ENCODE measurements at places on chromosomes 1 and 21.

GRCh38 chr1:53376041-53376461, 48.2 kb upstream of the LRP8 start:
- DNase-seq: no peak

GRCh38 chr1:38476850-38477178, 382.8 kb downstream of the RRAGC start:
- DNase-seq: no peak

DNA sequence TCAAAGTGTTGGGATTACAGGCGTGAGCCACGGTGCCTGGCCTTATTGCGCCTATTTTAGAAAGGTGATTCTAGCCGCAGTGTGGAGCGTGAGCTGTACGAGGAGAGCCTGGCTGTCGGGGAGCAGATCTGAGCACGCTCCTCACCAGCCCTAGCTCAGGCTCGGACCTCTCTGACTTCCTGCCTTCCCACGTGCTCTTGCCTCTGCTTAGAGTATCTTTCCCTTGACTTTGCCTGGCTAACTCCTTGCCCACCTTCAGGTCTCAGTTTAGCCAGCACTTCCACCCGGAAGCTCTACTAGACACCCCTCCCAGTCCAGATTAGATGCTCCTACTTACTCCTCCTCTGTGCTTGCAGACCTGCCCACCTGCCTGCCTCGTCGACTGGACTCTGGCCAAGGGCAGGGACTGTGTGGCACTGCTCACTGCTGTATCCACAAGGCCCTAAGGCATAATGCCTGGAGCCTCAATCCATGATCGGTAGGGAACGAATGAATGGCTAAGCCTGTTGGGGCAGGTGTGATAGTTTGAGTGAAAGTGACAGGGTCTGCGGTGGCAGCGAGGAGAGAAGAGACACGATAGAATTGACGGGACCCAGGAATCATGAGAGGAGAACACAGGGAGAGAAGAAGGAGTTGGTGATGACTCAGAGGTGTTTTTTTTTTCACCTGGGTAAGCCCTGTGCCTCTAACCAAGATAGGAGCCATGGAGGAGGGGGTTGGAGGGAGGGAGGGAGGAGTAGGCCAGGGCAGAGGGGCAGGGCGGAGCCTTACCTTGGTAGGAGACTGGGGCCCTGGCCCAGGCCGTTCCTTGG, 28.1 kb upstream of the WASF2 start:
- DNase-seq: no peak

- no peak for DNase-seq
Observed at GRCh38 chr1:180243517-180244221, 13.6 kb downstream of the LHX4 start.

DNA sequence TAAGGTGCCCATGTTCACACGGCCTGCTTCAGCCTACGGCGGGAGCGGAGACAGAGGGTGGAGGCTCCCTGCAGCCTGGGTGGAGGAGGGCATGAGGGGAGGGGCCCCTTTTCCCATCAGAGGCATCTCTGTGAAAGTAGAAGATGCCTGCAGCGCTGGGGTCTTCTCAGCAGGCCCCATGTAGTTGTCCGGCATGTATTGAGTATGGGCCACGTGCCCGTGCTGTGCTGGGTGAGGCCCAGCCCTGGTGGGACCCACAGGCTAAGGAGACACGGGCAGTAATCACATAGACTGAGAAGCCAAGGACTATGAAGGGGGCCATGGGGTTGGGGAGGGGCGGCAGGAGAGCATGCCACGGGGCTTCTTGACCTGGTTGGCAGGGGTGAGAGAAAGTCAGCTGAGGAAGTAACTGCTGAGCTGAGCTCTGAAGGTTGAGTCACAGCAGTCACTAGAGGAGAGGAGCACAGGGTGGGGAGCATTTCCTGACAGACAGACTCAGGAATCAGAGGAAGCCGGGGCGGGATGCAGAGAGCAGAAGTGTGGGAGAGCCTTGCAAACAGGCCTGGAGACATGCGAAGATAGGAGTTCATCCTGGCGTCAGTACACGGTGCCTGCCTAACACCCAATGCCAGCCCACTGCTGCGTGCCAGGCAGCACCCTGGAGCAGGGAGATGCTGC, 21.6 kb downstream of the PSEN2 start:
- DNase-seq: no peak

DNA sequence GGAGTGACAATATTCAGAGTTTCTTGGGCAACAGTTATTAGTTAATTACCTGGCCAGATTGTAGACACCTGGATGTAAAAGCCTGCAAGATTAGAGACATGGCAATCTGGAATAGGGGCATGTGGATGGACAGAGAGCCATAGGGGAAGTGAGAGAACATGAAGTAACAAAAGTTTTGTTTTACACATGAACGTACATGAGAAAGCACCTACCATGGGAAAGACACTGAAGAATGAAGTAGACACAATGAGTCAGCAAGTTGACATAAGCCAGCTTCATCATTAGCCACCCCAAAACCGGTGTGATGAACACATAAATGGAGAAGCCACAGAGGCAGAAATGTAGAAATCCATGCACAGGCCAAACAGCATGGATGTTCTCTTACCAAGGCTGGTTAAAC, 462.1 kb upstream of the C1orf87 start:
- DNase-seq: no peak

GRCh38 chr1:240310226-240310925, 218.7 kb downstream of the FMN2 start:
- DNase-seq: no peak

DNA sequence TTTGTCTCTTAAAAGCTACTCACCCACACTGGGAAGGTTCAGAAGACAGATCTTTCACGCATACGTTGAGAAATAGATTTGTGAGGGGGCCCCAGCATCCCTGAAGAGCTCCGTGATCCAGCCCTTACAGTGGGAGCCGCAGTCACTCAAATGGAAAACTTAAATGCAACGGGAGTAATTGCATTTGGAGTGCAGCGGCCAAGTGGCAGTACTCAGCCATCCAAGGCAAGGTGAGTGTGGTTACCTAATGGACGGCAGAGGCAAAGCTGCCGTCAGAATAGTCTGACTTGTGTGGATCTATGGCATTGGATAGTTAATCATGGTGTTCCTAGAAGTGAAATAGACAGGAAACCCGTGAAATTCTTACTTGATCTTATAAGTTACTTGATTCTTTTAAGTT, 5.1 kb downstream of the SPSB1 start:
- DNase-seq: no peak

- DNase-seq: no peak
Observed at GRCh38 chr1:110408488-110408887, 994 bp upstream of the LAMTOR5 start.

DNA sequence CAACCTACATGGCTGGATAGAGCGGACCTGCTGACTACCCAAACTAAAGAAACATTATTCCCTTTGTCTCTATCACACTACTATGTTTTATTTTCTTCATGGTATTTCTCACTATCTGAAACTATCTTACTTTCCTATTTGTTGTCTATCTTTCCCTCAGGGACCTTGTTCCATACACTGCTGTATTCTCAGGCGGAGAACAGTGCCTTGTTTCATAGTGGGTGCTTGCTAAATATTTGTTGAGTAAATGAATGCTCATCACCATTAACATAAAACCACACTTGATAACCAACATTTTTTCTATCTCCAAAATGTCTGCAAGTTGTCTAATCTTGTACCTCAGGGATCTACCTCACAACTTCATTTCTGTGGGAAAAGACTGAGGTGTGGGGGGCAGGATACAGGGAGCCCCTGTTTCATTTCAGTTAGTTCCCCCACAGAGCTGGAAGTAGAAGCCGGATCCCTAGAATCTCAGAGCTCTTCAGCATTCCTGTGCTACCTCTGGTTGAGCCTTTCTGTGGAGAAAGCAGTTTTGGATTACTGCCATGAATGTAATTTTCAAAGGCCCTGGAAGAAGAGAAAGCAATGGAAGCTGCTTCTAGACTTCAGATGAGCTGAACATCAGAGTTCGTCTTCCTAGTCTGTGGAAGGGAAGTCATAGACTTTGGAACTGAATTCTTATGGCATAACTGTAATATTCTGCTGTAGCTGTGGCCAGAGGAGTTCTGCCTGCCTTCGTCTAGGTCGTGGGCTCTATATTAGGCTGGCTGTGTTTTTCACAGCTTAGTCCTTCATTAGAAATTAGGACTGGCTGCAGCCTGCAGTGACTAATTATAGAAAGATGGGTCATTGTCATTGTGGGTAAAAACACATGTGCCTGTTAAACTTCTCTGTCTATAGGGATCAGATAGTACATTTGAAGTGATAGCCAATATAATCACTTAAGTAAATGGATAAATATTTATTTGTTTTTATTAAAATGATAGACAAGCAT, 293.2 kb upstream of the SGIP1 start:
- DNase-seq: no peak

DNA sequence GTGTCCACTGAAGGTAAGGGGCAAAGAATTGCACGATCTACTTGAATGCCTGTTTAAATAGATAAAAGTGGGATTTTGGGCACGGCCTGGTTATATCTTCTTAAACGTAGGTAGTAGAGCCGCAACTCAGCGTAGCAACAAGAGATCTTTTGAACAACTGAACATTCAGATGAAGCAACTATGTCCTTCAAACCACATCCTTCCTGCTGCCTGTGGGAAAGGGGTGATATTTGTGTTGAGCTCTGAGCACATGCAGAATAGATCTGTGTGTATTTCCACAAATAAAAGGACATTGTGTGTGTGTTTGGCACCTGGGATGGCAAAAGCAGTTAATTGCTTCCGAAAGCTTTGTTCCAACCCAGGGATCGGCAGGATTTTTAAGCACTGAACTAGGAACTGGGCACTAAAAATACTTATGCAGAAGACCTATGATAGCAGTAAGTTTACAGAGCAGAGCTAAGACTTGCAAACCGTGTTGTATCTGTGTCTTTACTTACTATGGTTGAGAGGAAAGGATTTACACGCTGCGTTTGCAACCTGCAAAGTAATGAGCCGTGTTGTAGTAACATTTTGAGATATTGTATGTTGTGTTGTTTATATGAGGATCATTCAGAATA, 333.4 kb downstream of the CHRM3 start:
- DNase-seq: no peak

DNA sequence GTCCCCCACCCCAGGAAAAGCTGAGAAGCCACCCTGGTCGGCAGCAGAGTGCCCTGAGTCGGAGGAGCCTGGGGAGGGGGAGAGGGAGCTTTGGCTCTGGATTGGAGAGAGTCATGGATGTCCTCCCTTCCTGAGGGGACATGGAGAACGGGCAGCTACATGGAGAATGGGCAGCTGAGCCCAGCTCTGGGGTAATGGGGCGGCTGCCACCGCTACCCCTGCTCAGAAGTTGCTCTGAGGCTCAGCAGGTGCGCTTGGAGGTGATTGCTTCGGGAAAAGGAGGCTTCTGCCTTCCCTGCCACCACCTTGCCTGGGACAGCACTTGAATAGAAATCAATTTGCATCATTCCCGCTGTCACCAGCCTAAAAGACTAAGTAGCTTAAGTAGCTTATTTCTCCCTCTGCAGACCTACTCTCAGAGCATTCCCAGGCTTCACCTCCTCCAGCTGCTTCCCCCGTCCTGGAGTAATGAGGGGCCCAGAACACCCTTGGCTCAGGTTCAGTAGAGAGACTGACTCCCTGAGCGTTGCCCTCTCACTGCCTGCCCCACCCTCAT, 8.3 kb downstream of the DISP3 start:
- no peak for DNase-seq

DNA sequence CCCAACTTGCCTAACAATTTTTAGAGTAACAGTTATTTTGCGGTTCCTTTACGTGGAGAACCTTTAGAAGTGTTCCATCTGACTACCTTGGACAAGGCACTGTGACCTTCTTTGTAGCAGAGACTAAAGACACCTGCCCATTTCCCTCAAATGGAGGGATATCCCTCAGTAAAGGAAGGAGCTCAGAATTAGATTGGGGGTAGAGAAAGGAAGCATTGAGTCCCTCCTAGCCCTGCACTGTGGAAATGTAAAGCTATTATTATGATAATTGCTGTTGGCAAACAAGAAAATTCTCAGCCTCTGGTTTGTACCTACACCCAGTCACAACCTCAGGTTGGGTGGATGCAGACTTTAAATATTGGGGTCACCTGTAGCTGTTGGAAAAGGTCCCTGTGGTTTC, 72.6 kb upstream of the MACF1 start:
- no peak for DNase-seq

GRCh38 chr1:165871311-165872067, 44.1 kb downstream of the UCK2 start:
- DNase-seq: no peak

GRCh38 chr1:34127006-34128000, 37.7 kb downstream of the CSMD2 start:
- no peak for DNase-seq

- DNase-seq: no peak
Observed at GRCh38 chr1:8384088-8384487, 66.2 kb downstream of the SLC45A1 start.

DNA sequence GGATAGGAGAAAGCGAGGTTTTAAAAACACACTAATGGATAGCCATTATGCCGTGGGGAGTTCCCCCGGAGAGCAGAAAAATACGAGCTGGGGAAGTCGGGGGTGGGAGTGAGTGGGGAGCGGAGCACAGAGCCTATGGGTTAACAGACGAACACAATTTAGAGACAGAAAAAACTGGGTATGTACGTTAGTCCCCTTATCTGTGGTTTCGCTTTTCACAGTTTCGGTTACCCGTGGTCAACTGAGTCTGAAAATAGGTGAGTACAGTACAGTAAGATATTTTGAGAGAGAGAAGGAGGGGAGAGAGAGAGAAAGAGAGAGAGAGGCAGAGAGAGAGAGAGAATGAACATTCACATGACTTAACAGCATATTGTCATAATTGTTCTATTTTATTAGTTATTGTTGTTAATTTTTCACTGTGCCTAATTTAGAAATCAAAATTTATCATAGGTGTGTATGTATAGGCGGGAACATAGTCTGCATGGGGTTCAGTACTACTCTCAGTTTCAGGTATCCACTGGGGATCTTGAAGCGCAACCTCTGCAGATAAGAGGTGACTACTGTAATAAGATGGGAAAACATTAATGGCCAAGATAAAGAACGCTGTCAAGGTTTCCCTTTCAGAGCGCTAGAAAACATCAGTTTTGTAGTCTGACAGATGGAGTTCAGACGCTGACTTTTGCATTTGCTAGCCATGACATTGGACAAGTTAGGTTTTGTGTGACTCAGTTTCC, 125.6 kb upstream of the LMO4 start:
- DNase-seq: no peak

GRCh38 chr1:9179463-9180110, 50.7 kb upstream of the GPR157 start:
- no peak for DNase-seq

DNA sequence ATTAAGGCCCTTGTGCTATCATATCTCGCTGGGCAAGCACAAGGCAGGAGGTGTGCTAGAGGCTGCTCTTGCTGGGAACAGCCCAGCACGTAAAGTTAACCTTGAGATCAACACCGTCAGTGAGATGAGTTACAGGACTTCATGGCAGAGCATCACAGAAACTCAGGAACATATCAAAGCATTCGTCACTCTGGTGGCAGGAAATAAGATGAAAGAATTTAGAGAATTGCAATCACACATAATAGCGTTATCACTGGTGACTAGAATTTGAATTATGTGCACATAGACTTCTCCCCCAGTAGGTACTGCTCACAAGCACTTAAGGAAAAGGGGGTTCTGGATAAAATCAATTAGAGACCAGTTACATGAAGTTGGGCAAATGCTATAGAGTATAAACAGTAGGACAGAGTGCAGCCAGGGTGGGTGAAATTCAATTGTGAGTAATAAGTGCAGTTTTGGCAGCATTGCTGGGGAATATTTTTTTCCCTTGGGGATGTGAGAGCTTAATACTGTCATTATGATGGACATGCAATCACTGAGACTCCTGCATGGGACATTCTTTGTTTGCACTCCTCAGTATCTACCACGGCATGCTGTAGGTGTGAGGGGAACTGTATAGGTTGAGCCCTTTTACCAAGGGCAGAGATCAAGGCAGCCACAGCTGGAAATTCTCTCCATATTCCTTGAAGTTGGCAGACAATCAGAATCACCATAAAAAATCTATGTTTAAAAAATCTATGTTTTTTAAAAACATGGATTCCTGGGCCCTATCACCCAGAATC, 44.2 kb upstream of the ARHGAP29 start:
- no peak for DNase-seq
